Activated CD4-positive, alpha-beta memory T cell treated with anti-CD3 and anti-CD28 coated beads, Interleukin-2, amount 10 ng/mL, durations not matched to agents 7 days and 5 days (primary cell): ENCODE measurements at places on chromosomes 7 and 10. TPM values are rescaled to one million over a fixed set of nuclear protein-coding genes. Genes with fewer than 3 reads are reported as not detected.

NEUROG3 gene
- total RNA-seq: 0.23 TPM

DNA sequence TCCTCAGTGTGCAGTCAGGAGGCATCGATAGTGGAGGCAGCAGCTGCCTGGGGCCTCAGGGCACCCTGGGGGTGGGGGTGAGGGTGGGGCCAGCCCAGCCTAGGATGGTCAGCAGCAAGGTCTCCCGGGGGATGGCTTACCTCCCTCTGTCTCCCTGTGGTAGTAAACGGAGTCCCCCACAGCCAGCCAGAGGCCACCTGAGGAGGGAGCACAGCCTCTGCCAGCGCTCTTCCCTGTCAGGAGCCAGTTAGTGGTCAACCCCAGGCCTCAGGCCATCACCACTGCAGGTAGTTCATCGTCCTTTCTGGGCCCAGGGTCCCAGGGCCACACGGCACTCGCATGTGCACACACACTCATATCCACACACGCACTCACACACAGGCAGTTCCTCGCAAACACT is 22.1 kb downstream of the ACTR1A start:
- no peak for DNase-seq
- H3K27ac ChIP-seq: no peak overlapping the region
- H3K36me3 ChIP-seq: peaks cover 60% of the 10 kb centered on the region
- H3K4me3 ChIP-seq: no peak overlapping the region
- H3K27me3 ChIP-seq: no peaks in the 10 kb centered on the region

DNA sequence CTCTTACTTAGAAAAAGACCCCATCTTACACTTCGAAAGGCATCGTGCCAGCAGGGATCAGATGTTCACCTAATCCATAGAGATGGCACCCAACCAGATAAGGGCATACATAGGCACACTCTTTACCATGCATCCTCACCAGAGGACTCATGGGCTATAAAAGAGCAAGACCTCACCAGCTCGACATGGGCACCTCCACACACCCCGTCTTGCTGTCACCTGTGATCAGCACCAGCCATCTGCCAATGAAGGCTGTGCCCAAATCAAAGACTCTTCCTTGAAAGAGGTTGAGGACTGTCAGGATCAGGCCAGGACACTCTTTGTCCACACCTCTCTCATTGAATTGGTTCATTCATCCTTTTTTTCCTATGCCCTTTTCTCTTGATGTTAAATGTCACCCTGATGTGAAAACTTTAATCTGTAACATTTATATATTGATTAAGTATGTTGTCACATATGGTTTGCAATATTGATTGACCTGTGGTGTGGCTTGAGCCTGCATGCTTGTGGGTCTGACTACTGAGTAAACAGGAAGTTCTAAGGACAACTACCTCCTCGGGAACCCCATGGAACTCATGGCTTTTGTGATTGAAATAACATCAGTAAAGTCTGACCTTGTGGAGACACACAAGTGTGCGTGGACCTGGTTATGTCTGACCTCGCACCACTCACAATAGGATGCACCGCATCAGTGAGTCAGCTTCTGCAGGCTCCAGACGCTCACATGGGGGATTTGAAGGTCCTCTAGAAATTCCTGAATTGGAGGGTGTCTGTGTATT is 75.5 kb downstream of the HTR5A start:
- H3K36me3 ChIP-seq: no peaks in the 10 kb centered on the region
- no peak overlapping the region for H3K27ac ChIP-seq
- no peaks in the 10 kb centered on the region for H3K4me1 ChIP-seq
- no peak overlapping the region for H3K4me3 ChIP-seq
- H3K27me3 ChIP-seq: peaks cover 17% of the 10 kb centered on the region

ABCB8 gene
- 53.3 TPM for total RNA-seq

DNA sequence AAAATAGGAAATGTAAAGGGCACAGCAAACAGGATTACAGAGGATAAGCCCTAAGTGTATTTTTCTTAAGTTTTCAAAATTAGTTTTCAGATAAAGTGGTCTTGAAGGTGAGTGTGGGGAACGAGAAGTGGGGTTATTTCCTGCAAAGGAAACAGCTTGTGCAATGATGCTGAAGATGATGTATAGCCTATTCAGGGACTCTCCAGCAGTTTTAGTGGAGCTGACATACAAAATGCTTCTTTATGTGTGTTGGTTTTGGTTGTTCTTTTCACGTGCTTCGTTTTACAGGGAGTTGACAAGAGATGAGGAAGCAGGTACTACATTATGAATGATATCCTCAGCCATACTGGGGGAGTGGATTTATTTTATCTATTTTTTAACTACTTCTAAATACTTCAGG is 20.5 kb downstream of the CASD1 start:
- peaks cover 19% of the 10 kb centered on the region for H3K36me3 ChIP-seq
- no peaks in the 10 kb centered on the region for H3K27me3 ChIP-seq
- no peak overlapping the region for H3K4me3 ChIP-seq
- no peak for DNase-seq

- DNase-seq: no peak
- no peak overlapping the region for H3K4me3 ChIP-seq
- no peak overlapping the region for H3K27ac ChIP-seq
- H3K36me3 ChIP-seq: peaks cover 6% of the 10 kb centered on the region
Observed at GRCh38 chr7:130421684-130422083, 19.1 kb downstream of the CEP41 start.

- peaks cover 60% of the 10 kb centered on the region for H3K4me1 ChIP-seq
- H3K27ac ChIP-seq: peak overlapping the region; percentile 98
- peak; percentile 78 for DNase-seq
- H3K27me3 ChIP-seq: no peaks in the 10 kb centered on the region
Observed at GRCh38 chr7:140229591-140230515, 53.1 kb upstream of the KDM7A start.

DNA sequence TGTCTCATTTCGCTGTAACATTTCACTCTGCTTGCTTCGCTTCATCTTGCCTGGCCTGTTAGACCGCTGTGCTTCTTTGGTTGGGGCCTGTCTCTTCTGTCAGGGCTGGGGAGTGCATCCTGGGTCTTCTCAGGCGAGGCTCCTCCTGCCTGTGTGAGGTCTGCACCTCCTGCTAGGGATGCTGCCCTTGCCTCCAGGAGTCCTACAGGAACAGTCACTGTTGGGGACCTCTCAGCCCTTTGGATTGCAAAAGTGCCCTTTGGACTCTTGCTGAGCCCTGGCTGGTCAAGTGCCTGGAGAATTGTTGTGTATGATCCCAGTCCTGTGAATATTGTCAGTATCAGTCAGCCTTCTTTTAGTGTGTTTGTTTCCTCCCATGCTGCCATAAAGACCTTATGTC is 84.1 kb downstream of the MDFIC start:
- no peak for DNase-seq
- H3K4me3 ChIP-seq: no peak overlapping the region
- peaks cover 79% of the 10 kb centered on the region for H3K4me1 ChIP-seq
- H3K27ac ChIP-seq: peak overlapping the region; percentile 21

OPN1SW gene
- not detected for total RNA-seq

DNA sequence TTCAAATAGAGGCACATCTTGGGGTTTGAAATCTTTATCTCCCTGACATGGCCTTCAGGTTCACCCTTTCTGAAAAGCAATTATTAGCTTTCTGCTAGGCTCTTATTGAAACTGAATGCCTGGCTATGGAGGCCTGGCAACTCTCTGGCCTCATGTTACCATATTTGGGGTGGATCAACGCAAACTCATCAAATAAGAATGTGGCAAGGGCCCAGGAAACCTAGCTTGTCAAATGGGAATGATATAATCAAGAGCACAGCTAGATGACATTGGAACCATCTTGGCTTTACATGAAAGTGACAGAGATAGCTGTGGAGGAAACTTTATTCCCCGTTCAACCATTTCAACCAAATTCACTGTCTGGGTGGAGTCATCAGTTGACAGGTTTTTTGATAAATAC is 202.8 kb upstream of the SMIM30 start:
- no peak overlapping the region for H3K4me3 ChIP-seq
- H3K4me1 ChIP-seq: no peaks in the 10 kb centered on the region
- H3K36me3 ChIP-seq: no peaks in the 10 kb centered on the region
- no peaks in the 10 kb centered on the region for H3K27me3 ChIP-seq
- H3K27ac ChIP-seq: no peak overlapping the region

FFAR4 gene
- total RNA-seq: not detected

GRCh38 chr10:23439452-23439960 is 631 bp downstream of the OTUD1 start:
- no peak for DNase-seq
- H3K27ac ChIP-seq: no peak overlapping the region
- H3K4me3 ChIP-seq: peak overlapping the region; percentile 39
- peaks cover 36% of the 10 kb centered on the region for H3K36me3 ChIP-seq
- peaks cover 39% of the 10 kb centered on the region for H3K4me1 ChIP-seq

DNA sequence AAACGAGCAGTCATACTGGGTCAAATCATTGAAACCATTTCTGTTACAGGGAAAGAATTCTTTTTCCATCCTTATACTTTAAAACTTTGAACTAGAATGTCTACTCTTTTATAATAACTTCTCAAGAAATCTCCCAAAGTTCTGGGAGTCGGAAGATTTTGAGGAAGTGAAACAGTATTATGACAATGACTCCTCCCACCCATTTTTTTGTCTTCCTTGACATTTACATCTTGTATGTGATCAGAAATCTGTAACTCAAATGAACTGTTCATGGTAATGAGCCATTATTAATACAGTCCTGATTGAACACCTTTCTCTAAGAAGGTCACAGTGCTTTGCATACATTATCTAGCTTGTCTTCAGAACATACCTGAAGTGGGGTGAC is 227.4 kb downstream of the CELF2 start:
- DNase-seq: no peak
- H3K36me3 ChIP-seq: peaks cover 48% of the 10 kb centered on the region
- peaks cover 30% of the 10 kb centered on the region for H3K4me1 ChIP-seq
- H3K27me3 ChIP-seq: no peaks in the 10 kb centered on the region
- no peak overlapping the region for H3K4me3 ChIP-seq
- no peak overlapping the region for H3K27ac ChIP-seq
